Bone marrow (tissue), 2 donors: ENCODE measurements at places on chromosomes 6 and 20.

- DNase-seq: no peak
These were observed 114.8 kb downstream of the FOXO3 start for GRCh38 chr6:108675226-108676200.

- DNase-seq: no peak
These were observed 107.7 kb upstream of the JAG1 start for GRCh38 chr20:10781526-10781925.

DNA sequence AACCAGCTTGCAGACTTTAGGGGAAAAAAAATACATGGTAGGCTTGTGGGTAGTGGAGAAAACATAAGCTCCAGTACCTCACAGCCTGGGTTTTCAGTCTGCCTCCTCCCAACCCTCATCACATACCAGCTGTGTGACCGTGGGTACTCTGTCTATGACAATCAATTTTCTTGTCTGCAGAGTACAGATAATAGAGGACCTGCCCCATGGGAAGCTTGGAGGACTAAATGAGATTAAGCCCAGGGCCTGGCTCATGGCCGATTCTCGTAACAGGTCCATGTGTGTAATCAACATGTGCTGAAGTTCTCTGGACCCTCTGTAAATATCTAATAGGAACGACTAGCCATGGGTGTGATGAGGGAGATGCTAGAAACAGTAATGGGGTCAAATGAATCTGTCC is 34.0 kb downstream of the NT5E start:
- DNase-seq: no peak

GRCh38 chr6:137283940-137284810 is 65.0 kb upstream of the IFNGR1 start:
- no peak for DNase-seq

DNA sequence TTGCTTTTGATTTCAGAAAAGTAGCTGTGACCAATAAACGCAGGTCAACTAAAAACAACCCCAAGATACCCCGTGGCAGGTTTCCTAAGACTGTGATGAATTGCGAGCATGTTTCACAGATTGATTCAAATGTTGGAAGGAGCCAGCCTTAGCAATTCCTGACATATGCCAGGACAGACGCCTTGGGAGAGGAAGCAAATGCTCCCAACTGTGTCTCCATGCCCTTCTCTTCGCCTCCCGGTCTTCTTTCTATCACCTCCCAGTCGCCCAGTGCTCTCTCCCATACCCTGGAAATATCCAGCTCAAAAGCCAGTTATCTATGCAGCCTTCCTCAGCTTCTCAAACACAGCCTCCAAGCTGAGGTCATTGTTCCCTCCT is 32.0 kb downstream of the KIAA0319 start:
- DNase-seq: no peak

- no peak for DNase-seq
These were observed 286.8 kb downstream of the NKAIN2 start for GRCh38 chr6:124090491-124090890.

DNA sequence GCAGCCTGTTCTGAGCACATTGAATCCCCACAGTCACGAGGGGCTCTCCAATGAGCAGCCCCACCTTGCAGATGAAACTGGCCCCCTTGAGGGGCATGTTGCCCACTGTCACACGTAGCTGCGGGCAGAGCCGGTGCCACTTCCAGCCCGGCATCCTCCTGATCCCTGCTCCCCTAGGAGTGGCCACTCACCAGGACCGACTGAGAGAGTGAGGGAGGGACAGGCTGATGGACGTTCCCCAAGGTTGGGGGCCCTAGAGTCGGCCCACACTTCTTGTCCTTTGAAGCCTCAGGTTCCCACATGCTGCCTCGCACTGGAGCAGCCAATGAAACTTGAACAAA is 10.5 kb downstream of the ENTPD6 start:
- no peak for DNase-seq

GRCh38 chr6:133748628-133749027 is 140.3 kb upstream of the TCF21 start:
- DNase-seq: no peak

DNA sequence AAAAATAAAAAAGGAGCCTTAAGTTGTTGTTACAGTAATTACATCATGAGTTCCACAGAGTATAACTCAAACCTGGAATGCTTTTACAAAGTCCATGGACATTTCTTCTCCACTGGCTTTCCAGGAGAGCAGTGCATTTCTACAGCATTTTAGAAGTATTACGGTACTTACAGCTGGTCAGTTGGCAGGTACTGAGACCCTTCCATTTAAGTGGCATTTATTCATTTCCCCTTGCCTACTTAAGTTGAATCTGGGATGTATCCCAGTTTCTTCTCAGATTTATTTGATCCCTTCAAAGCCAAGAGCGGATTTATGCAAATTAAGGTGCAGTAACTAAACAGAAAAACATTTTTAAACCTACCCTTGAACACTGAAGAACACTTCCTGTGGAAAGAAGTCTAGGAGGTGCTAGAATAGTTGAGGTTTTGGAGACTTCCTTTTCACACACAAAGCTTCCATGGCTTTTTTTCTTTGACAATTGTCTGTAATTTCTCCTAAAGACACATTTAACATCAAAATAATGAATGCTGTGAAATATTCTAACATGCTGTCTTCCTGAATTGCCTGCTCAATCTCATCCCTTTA is 3.4 kb downstream of the PRDM13 start:
- no peak for DNase-seq

- no peak for DNase-seq
These were observed 51.8 kb downstream of the TSHZ2 start for GRCh38 chr20:53023732-53024520.

DNA sequence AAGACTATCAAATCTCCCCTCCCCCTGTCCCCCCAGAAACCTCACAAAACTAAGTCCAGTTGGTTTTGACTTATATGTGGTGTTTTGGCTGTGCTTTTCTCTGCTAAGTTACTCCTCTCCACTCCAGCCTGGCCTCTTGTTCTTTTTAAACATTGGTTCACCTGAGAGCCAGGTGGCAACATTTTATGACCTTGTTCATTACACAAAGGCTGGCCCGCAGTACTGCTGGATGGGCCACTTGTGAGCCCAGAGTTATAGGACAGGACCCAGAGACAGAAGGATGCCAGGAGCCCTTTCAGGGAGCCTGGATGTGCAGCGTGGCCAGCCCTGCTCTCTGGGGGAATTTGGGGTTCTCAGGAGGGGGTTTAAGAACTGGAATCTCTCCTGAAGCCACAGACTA is 90.0 kb downstream of the RAMACL start:
- DNase-seq: no peak

DNA sequence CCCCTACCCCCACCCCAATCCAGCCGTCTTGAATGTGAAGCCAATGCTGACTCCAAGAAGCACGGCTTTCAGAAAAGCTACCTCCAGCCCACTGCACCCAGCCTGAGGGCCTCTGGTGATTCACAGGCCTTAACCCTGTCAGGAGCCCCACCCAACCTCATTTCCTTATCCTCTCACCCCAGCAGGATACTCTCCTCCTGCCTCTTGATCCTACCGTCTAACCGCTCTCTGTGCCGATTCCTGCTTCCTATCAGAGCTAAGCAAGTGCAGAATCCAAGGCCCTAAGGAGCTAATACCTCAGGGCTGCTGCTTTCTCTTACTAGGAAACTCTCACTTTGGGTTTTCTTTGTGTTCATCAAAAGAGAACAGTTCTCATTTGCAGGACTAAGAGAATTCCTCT is 47.2 kb downstream of the TRERF1 start:
- DNase-seq: no peak
